ENCODE measurements at places on chromosomes 13 and 19.

- DNase-seq, result no peak
Measured at GRCh38 chr13:95624020-95624419, 20.5 kb downstream of the DZIP1 start.

GRCh38 chr13:37407156-37407555, 191.4 kb downstream of the POSTN start:
- no peak for DNase-seq

- no peak for DNase-seq
Measured at GRCh38 chr13:40026741-40027140, 371.3 kb downstream of the COG6 start.

DNA sequence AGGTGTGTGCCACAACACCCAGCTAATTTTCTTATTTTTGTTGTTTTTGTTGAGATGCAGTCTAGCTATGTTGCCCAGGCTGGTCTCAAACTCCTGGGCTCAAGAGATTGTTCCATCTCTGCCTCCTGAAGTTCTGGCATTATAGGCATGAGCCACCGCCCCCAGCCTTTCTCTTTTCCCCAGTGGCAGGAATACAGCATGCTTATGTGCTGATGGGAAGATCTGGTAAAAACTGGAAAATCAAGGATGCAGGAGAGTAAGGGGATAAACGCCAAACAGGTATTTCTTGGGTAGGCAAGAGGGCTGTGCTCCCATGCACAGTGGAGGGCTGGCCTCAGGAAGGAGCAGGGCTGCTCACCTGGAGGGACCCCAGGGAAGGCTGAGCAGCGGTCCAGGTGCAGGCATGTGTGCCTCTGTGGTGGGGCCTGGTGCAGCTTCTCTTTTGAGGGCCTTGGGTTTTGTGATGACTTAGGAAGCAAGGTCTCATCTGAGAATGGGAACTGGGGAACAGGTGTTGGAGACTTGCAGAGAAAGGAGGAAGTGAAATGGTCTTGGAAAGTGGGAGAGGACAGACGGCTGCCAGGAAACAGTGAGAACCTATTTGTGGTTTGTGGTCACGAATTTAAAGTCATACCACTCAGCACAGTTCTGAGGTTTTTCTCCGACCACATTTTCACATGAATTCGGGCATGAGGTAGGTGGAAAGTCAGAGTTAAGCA, 106.5 kb downstream of the TEX26 start:
- no peak for DNase-seq

DNA sequence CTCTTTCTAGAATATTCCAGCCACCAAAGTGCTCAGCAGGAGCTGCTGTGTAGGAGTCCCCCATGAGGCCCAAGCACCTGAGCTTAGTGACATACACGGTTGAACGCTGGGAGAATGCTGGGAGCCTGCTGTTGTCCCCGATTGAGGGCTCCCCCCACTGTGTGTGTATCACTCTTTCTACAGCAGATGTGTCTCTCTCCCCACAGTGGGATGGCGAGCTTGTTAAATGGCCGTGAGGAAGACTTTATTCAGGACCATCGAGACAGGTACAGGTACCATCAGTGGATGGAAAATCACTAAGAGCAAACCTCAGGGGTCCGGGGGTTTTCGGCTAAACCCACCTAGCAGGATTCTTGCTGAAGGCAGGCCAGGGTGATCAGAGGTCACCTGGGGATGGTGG, 22.7 kb downstream of the EPN1 start:
- no peak for DNase-seq

All from cortex of kidney (tissue), 1 donor.